ENCODE measurements at places on chromosomes 2 and 18.

DNA sequence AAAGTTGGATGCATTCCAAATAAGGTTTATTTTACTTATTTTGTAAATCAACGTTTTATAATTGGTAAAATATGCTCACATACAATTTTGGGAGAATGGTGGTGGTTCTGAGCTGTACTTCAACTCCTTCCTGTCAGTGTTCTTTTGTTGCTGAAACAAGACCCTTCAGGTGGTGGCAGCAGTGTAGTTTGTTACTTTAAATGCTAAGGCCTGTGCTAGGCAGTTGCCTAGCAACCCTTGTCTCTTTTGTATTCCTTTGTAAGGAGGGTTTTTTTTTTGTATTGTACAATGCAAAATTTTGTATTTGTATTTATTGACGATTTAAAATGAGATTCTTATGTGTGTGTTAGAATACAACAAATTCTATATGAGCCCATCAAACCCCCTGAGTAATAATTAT is 166.0 kb upstream of the FAM98A start:
- no peak for DNase-seq

DNA sequence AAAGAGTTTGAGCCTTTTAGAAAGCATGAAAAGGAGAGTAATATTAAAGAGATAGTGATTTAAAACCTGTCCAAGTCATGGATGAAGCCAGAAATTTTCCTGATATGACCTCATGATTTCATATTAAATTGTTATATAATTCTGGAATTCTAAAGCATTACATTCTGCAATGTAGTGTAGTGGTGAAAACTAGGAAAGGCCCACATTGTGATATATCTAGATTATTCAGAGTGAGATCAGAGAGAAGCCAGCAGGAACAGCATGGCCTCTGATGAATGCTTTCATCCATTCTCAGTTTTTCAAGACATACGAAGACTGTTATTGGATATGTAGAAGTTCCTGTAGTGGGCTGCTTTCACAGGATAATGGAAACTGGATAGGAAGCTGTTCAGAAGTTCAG is 98.8 kb downstream of the LCLAT1 start:
- no peak for DNase-seq

- DNase-seq = no peak
These were observed 31.7 kb downstream of the UBE2F start for GRCh38 chr2:237998530-237998929.

- no peak for DNase-seq
These were observed 61.9 kb downstream of the KIF5C start for GRCh38 chr2:148936857-148937450.

DNA sequence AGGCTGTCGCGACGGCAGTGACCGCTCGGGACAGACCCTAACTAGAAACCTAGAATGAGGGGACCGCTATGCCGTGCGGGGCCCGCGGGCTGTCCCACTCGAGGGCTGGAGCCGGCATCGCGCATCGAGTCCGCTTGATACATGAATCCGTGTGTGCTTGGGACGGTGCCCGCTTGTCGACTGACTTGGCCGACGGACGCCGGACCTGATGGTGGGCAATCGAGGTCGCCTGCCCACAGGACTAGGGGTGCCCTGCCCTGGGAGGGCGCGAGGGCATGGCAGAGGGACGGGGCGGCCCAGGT is 749 bp upstream of the PTMA start:
- DNase-seq = no peak

DNA sequence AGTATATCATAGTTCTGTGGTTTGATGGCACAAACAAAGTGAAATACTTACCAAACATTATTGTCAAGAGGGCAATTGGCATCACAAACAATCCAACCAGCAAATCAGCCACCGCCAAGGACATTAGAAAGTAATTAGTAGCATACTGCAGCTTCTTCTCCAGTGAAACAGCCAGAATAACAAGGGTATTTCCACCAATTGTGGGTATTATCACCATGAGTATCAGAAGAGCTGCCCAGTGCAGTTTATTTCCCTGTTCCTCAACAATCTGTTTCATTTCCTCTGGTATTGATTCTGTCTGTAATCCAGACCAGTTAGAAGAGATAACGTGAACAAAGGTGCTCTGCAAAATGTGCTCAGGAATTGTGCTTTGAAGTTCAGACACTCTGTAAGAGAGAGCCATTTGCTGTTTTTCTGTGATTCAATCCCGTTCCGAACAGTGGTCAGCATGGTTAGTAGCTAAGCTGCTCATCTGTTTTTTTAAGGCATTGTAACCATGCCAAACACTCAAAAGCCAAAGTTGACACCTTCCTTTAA is 1.4 kb downstream of the HTR2B start:
- DNase-seq = no peak

GRCh38 chr18:59752666-59753065 is 55.4 kb upstream of the CCBE1 start:
- DNase-seq = no peak

- DNase-seq = no peak
These were observed 23.8 kb downstream of the ABCB11 start for GRCh38 chr2:169007356-169007755.

- peak; percentile 75 for DNase-seq
These were observed 526 bp downstream of the PRKRA start for GRCh38 chr2:178450524-178450773.

DNA sequence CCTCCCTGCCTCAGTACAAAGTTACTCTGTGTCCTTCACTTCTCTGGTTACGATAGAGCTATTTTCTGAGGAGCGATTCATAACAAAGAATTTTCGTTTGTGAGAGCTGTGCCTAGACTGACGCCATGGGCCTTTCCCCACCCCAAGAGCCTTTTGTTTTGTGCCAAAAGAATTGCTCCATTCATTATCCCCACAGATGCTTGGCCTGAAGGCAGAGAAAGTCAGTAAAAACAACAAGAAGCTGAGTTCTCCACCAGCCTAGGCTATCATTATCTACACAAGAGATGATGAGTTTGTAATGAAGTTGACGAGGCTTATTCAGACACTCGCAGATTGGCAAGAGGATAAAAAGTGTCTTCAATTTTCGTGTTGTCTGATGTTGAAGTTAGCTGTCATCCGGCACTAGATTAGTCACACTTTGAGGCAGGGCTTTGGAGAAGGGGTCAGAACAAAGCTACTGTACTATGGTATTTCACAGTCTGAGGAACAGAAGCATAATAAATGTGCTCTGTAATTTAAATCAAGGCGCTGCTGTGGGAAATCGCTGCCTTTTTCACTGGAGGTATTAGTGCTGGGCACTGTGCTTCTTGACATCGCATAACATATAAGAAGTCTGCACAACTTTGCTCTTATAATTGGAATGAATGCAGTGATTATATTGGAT is 278.4 kb upstream of the FIGN start:
- DNase-seq = no peak

DNA sequence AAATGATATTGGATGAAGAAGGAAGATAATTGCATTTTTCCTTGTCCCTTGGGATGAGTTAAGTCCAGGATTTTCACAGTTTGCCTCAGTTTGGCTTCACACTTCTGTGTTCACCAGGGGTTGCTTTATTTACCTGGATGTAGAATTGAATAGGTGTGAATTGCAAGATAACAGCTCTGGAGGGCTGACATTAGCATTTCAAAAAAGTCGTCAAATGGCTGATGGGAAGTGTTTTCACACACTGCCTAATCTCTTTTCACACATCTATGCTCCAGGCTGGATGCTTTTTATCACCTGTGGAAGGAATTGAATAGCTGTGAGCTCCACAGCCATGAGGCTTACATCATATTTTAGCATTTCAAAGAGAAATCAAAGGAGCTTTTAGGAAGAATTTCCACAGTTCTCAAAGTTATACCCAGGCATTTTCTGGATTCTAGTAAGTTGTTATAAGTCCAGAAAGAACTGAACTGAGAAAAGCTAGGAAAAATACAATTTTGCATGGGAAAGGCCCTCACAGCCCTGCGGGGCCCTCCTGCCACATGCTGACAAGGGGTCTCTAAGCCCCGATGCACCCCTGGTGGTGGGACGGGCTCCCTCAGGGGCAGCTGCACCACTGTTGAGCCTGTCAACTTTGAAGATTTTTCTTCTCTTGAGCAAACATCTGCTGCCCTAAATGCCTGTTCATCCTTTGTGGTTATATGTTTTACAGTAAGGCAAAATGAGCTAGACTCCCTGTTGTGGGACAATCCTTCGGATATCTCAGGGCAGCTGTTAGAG is 43.9 kb downstream of the TEX51 start:
- DNase-seq = no peak

GRCh38 chr2:6917071-6917760 is at the start of gene RNF144A:
Gene RNF144A (plus strand): TSS chr2:6917412. CDS start chr2:6996927, 79,515 bp downstream.
- DNase-seq = peak; percentile 52

DNA sequence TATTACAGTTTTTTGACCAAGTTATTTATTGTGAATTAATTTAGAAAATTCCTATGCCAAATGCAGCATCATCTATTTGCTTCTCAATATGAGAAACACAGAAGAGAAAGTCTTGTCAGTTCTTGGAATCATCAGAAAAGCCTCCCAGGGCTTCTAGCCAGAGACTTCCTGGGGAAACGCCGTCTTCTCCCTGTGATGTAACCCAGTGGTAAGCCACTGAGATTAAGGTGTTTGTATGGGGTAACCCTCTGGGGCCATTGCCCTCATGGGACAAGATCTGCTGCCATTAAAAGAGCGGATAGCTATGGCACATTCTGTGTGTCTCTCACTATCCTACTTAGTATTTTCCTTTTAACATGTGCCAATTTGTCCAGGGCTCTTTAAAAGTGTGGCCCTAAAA is 28.0 kb downstream of the ANKRD29 start:
- DNase-seq = no peak

DNA sequence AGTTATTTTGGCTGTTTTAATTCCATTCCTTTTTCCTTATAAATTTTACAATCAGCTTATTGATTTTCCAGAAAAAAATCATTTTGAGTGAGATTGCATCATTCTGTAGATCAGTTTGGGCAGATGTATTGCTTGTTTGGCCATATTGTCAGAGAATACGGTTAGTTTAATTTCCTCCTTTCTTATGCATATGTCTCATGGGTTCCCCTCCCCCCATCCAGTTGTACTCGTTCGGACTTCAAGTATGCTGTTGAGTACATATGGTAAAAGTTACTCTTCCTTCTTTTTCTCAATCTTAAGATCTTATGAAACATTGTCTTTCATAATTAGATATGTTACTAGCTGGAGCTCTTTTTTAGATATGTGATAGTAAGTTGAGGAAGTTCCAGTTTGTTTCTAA is 131.2 kb upstream of the TTC27 start:
- no peak for DNase-seq

GRCh38 chr2:219907011-219907365 is 279.6 kb downstream of the SLC4A3 start:
- DNase-seq = no peak

DNA sequence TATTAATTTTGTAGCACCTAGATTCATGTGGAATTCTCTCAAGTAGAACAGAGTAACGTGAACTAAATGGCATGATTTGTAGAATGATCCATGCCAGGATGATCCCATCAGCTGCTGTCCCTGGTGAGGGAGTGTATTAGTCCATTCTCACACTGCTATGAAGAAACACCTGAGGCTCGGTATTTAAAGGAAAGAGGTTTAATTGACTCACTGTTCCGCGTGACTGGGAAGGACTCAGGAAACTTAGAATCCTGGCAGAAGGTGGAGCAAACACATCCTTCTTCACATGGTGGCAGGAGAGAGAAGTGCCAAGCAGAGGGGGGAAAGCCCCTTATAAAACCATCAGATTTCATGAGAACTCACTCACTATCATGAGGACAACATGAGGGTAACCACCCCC is 312.6 kb downstream of the PTPRM start:
- no peak for DNase-seq

DNA sequence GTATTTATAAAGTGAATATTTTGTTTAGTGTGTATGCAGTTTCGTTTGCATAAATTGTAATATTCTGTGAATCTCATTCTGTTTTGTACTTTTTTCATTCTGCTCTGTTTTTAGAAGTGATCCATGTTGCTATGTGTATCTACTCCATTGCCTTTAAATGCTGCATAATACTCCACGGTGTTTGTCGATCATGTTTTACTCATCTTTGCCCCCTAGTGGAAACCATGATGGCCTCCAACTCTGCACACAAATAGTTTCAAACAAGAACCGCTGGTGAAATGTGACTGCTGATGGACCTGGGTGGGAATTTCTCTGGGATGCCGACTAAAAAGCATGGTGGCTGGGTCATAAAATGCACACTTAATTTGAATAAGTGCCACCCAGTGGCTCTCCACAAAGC is 32.0 kb upstream of the SKOR2 start:
- no peak for DNase-seq

DNA sequence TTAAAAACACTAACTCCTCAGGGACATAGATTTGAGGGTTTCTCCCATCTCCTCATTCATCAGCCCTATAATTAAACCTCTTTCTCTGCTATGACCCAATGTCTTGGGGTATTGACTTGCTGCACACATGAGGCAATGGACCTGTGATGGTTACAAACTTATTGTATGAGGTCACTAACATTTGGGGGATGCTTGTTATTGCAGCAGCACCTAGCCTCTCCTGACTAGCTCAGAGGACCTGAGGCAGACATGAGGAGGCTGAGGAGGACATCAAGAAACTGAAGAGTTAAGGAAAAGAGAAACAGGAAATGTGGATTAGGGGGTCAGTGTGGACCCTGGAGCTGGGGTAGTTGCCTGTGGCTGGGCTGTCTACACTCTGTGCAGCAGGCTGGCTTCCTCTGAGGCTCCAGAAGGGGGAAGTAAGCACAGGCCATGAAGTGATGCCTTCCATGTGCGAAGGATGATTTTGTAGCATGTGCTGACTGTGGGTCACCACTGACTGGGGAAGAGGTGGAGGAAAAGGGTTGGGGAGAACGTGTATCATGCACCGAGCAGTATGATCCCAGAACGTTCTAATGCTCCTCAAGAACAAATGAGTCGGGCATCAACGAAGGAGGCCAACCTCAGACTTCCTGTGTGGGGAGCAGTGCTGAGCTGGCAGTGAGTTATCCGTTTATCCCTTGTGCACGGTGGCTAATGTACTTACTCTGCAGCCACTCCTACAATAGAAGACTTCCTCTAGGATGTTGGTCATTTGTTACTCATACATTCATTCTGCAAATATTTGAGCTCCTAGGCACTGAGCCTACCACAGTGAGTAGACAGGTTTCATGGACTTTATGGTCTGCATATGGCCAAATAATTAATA is 42.1 kb upstream of the RFX8 start:
- no peak for DNase-seq

DNA sequence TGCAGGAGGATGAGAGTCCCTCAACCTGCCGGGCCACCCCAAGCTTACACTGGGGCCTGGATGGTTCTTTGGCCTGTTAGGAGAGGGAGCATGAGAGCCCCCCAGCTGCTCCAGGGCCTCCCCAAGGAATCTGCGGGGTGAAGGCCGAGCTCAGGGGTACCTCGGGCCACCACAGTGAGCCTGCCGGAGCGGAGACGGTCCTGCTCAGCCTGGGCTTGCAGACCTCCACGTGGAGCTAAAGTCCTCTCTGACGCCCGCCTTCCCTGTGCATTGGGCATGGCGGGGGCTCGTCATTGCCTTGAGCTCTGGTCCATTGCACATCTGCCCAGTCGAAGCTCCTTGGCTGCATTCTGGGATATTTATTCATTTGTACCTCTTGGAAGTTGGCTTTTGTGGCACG is 62.7 kb downstream of the ASB1 start:
- no peak for DNase-seq

DNA sequence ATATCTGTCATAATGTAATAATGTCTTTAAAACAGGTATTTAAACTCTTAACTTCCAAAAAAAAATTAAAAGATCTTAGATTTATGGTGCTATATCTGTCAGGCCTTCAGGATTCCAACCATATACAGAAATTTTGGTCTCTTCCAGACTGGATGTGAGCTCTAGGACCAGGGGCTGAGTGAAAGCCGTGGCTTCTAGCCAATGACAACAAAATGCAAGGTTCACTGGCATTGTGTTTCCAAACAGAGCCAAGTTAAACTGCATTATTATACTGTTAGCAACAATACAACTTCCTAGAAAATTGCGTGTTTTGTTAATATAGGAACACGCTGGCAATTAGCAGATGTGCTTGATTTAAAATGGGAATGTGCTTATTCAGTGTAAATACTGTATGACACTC is 809.8 kb upstream of the SOX11 start:
- DNase-seq = no peak
